ENCODE measurements at places on chromosomes 2 and 18. TPM values are rescaled to one million over a fixed set of nuclear protein-coding genes. Genes with fewer than 3 reads are reported as not detected.

The TUBB8B gene
- total RNA-seq = not detected

The ZEB2 gene
- total RNA-seq = 149 TPM

The TRIM43 gene
- not detected for total RNA-seq

The HOXD12 gene
- not detected for total RNA-seq

The NLRC4 gene
- 0.27 TPM for total RNA-seq

The NT5DC4 gene
- total RNA-seq = not detected

The CROCC2 gene
- total RNA-seq = not detected

The UGT1A4 gene
- total RNA-seq = 7.5 TPM

The SCN3A gene
- total RNA-seq = 12.4 TPM

The UGGT1 gene
- 61.0 TPM for total RNA-seq

The PER2 gene
- total RNA-seq = 65.2 TPM

The DSEL gene
- 2.7 TPM for total RNA-seq

The PXDN gene
- 148 TPM for total RNA-seq

The AGFG1 gene
- total RNA-seq = 24.8 TPM

The EPB41L5 gene
- total RNA-seq = 52.9 TPM

The FAP gene
- 2.3 TPM for total RNA-seq

The LIPG gene
- 19.3 TPM for total RNA-seq

The CYRIA gene
- 11.6 TPM for total RNA-seq

The HTRA2 gene
- total RNA-seq = 25.5 TPM

The ANKRD36 gene
- total RNA-seq = 25.4 TPM

The CTDSP1 gene
- 179 TPM for total RNA-seq

The CD302 gene
- 37.7 TPM for total RNA-seq

The G6PC2 gene
- total RNA-seq = not detected

The DYNC2LI1 gene
- total RNA-seq = 21.5 TPM

The EFHD1 gene
- 10.4 TPM for total RNA-seq

The KATNAL2 gene
- total RNA-seq = 0.88 TPM

The ENOSF1 gene
- total RNA-seq = 77.6 TPM

The DLGAP1 gene
- 1.6 TPM for total RNA-seq

The MALL gene
- 600 TPM for total RNA-seq

The DES gene
- 85.0 TPM for total RNA-seq

The CWC22 gene
- total RNA-seq = 11.3 TPM

The OR6B3 gene
- not detected for total RNA-seq

The TRABD2A gene
- total RNA-seq = 85.4 TPM

The HOXD8 gene
- 4.6 TPM for total RNA-seq

The TSPYL6 gene
- not detected for total RNA-seq

The CYP1B1 gene
- 4.9 TPM for total RNA-seq

The TTC32 gene
- total RNA-seq = 30.5 TPM
